ENCODE measurements at places on chromosomes 1 and 21.
A peak's percentile ranks its signal among the peaks of the same experiment; 100 is the strongest.

- DNase-seq = no peak
These were observed 78.3 kb upstream of the LMO4 start for GRCh38 chr1:87250336-87250735.

DNA sequence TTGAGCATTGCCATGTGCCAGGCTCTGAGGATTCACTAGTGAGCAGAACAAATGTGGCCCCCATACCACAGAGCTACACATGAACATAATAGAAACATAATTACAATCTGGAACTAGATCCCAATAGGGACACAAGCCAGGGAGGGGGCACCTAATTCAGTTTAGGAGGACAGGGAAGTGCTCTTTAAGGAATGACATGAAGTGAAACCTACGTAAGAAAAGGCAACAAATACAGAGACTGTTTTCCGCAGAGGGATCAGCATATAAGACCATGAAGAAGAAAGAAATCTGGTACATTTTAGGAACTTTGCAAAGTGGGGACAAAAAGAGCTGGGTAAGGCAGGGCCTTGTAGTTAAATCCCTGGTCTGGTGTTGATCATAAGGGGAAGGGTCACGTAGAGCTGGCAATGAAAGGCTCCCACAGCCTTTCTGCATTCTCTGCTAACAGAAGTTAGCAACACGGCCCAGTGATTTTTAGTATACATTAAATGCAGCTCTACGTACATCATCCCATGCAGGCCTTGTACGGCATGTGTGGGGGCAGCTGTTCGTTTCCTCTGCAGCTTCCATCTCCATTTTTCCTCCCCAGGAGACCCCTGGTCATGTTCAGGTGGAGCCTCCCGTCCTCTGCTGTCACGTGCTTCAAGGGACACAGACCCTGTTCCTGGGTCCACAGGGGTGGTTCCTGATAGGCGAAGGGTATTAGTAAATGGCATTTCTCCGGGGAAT is 26.8 kb upstream of the SLC30A1 start:
- no peak for DNase-seq

- DNase-seq = no peak
These were observed 2.7 kb upstream of the SSX2IP start for GRCh38 chr1:84693005-84693404.

GRCh38 chr1:58340185-58340584 is 206.3 kb downstream of the OMA1 start:
- DNase-seq = no peak

GRCh38 chr1:221053889-221054288 is 174.6 kb downstream of the HLX start:
- no peak for DNase-seq

DNA sequence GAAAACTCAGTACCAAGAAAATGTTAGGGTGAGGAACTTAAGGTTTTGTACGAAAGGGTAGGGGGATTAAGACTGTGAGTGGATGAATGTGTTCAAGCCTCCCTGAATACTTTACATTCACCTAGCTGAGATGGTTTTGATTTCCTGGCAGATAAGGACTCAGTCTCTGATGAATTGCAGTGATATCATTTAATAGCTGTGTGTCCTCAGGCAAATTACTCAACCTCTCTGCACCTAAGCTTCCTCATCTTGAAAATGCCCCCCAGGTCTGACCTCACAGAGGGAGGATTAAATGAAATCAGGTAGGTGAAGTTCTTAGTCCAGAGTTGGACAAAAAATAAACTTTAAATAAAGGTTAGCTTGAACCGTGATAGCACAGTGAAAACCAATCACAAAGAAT is 48.4 kb downstream of the CAMK2N1 start:
- DNase-seq = no peak

DNA sequence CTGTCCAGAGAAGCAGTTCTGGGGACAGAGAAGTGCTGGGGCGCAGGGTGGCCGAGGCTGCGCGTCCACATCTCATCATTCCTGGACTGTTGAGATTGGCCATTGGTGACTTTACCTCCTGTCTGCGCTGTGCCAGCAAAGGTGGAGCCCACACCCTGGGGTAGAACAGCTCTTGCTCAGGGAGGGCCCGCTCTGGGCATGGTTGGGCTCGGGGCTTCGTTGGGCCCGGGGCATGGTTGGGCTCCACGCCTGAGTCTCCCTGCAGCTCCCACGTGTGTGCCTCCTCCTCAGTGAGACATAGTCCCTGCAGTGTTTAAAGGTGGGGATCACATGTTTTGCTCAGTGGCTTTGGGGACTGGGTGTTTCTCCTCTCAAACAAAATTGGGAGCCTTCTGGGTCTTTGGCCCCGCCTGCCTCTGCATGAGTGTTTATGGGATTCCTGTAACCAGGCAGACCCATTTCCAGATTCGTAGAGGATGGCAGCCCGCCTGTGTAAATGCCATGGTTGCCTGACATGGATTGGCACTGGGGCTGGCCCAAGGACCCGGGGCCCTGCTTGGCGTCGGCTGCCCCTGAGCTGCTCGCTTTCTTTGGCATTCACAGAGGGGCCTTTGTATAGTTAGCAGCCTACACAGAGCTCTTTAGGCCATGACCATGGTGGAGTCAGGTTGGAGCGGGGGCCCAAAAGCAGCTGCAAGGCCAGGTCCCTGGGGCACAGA is 104.6 kb downstream of the TLR5 start:
- no peak for DNase-seq

DNA sequence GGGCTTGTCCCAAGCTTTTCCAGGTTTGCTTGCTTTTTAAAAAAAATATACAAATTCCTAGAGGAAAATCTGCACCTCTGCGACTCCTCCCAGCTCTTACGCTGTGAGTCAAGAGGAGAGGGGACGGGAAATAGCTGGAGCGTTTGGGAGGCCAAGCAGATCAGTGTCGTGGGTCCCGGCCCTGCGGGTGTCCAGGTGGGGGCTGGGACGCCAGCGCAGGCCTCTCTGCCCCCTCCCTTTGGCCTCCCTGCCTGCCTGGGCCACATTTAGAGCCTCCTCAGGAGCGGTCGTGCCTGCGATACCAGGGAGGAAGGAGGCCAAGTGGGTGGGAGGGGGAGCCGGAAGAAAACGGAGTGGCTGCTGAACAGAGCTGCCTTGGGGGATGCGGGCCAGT is 9.0 kb downstream of the WNT4 start:
- DNase-seq = peak; percentile 27

DNA sequence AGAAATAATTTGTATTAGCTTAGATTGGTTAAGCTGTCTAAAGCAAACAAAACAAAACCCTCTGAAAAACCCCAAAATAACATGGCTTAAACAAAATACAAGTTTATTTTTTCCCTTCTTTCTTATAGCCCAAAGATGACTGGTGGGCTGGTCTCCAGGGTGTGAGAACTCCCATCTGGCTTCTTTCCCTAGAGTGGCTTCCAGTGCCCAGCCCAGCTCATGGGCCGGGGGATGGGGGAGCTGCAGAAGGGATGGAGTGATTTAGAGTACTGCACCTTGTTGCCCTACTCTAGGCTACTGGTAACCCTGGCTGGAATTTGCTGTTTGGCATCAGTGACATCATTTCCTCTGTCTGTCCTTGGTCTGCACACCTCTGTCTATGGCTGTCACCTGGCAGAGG is 223.0 kb downstream of the PBX1 start:
- no peak for DNase-seq

DNA sequence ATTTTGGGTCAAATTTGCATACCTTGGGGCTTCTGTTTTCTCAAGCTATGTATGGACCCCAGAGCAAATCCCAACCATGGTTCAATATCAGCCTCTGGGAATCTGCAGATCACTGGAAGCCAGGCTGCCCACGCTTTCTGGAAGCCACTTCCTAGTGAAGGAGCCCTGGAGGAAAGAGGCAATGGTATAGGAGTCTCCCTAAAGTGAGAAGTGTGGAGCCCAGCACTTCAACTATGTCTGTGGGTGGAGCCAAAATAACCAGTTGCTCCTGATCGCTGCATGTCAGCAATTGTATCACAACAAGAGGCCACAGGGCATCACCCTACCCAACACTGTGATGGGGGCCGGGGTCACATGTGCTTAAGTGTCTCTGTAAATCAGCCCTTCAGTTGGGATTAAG is 26.9 kb downstream of the ETS2 start:
- DNase-seq = no peak

- no peak for DNase-seq
These were observed 12.8 kb downstream of the GCSAML start for GRCh38 chr1:247561711-247562110.

DNA sequence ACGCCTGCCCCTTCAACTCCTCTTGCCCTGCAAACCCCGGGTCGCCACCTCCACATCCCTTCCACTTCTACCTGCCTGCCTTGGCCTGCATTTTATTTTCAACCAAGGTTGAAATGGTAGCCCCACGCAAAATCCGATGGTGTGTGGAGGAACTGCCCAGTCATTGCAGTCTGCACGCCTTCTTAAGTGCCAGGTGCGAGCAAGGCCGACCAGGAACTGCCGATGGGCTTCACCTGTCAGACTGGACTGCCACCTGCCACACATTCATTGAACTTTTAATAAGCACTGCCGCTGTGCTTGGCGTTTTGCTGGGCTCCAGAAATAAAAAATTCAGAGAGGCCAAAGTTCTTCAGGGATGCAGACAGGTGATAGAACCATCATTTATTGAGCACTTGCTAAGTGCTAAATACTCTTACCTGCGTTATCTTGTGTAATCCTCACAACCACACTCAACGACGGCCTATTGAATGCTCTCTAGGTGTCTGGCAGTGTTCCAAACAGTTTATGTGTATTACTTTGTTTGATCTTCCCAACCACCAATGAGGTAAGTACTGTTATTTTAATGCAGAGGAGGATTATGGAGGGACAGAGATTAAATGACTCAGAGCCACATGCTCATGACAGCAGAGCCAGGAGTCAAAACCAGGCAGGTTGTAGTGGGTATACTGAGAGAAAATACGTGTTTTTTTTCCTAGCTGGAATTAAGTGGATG is 36.2 kb downstream of the CACHD1 start:
- peak; percentile 39 for DNase-seq

- no peak for DNase-seq
These were observed 16.9 kb downstream of the AVPR1B start for GRCh38 chr1:206100226-206100815.

GRCh38 chr1:55353707-55354620 is 138.8 kb upstream of the USP24 start:
- peak; percentile 79 for DNase-seq

GRCh38 chr21:31293986-31294385 is 50.1 kb downstream of the TIAM1 start:
- no peak for DNase-seq

DNA sequence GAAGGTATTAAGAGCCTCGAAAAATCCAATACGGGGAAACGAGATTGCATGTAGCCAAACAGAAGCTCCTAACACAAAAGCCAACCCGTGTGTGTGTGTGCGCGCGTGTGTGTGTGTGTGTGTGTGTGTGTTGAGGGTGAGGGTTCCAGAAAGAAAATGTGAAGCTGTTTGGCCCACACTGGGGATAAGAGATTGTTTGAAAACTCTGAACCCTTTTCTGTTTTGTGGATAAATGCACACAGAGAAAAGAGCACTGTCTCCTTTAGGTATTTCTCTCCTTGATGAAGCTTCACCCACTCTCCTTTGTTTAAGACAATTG is 1.9 kb downstream of the WLS start:
- DNase-seq = peak; percentile 75

GRCh38 chr1:37288900-37289299 is 185.5 kb upstream of the ZC3H12A start:
- no peak for DNase-seq

DNA sequence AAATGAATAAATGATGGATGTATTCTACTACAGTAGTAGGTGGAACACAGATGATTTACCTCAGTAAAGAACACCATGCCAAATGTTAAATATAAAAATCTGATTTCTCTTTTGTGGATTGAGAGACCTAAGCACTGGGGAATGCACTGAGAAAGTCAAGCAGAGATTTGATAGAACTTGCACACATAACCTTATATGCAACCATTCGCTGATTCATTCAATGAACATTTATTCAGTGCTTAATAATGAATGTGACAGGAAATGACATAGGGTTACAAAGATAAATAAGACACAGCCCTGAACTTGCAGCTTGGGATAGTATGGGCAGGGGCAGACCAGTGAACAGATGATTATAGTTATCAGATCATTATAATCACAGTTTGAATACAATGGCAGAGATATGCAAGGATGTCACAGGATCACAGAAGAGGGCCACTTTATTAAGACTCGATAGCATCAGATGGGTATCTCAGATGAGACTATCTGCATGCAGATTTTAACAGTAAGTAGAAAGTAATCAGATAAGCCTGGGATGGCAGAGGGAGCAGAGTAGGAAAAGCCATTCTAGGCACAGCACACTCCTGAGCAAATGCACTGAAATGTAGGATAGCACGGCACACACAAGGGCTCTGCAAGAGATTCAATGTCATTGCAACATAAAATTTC is 169.4 kb downstream of the ASTN1 start:
- no peak for DNase-seq

DNA sequence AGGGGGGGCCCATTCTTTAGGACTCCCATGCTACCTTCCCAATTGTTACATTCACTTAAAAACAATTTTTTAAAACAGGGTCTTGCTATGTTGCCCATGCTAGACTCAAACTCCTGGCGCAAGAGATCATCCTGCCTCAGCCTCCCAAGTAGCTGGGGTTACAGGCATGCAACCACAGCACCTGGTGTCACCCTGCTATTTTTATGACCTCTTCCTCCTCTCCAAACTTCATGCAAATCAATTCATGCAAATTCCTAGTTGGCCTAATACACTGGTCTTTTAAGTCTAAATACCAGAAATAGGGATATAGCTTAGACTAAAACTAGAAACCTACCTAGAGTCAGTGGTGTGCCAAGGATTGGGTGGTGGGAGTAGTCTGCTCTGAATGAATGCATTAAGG is 30.1 kb downstream of the CDKN2C start:
- DNase-seq = no peak

- DNase-seq = no peak
These were observed 14.1 kb downstream of the HIPK1 start for GRCh38 chr1:113943028-113943811.

DNA sequence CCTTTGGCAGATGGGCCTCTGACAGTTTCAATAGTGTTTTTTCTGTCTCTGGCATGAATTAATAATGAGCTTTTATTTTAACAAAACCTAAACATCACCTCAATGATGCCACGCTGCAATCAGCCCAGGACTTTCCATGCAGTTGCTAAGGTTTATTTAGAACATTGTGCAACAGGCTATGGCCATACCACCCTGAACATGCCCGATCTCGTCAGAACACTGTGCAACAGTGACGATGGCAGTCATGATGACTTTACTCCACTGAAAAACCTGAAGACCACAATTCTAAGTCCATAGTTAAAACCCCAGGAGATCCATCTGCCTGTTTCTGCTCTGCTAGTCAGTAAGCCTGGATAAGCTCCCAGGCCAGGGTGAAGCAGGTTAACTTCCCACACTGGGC is 310.0 kb downstream of the PBX1 start:
- DNase-seq = no peak

- no peak for DNase-seq
These were observed 145.5 kb downstream of the VPS13D start for GRCh38 chr1:12375133-12375829.

DNA sequence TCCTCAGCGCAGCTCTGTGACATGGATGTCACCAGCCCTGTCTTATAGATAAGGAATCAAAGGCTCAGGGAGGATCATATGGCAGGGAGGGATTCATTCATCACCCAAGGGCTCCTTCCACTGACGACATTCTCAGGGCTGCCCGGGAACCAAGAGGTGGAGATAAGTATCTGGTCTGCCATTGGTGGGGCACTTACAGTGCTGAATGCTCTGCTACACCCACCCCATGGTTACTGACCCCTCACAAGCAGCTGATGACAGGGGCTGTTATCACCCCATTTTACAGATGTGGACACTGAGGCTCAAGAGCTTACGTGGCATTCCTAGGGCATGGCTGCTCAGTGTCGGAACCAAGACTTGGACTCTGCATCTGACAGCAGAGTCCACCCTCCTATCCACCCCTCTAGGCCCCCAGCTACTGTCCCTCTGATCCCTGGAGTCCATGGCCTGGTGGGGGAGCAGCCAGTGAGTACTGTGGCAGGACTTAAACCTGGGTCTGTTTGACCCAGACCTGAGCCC is 155.1 kb downstream of the PTPRU start:
- DNase-seq = no peak

Data from muscle of back (tissue), 13 donors.